ENCODE measurements at places on chromosomes 5 and 9. TPM values are rescaled to one million over a fixed set of nuclear protein-coding genes. Genes with fewer than 3 reads are reported as not detected.
A peak's percentile ranks its signal among the peaks of the same experiment; 100 is the strongest.

The TIMD4 gene
- not detected for total RNA-seq

- DNase-seq = no peak
These were observed 406.4 kb upstream of the CLINT1 start for GRCh38 chr5:158265346-158265745.

DNA sequence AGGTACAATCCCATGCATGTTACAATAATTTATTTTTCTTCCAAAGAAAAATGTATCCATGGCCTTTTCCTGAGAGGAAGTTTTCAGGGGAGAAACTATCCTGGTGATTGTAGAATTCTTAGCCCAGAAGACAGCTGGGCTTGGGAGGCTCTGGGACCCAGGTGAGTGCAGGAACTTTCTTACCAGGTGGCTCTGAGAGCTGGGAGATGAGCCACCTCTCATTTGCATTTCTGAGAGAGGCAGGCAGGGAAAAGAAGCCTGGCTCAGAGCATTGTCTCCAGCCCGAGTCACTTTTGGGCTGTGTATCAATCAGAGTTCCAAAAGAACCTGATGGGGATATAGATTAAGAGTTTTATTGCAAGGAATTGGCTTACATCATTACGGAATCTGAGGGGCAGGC, 52.7 kb downstream of the ALG2 start:
- DNase-seq = no peak

- peak; percentile 79 for DNase-seq
These were observed 29.2 kb upstream of the ECM2 start for GRCh38 chr9:92564982-92565381.

DNA sequence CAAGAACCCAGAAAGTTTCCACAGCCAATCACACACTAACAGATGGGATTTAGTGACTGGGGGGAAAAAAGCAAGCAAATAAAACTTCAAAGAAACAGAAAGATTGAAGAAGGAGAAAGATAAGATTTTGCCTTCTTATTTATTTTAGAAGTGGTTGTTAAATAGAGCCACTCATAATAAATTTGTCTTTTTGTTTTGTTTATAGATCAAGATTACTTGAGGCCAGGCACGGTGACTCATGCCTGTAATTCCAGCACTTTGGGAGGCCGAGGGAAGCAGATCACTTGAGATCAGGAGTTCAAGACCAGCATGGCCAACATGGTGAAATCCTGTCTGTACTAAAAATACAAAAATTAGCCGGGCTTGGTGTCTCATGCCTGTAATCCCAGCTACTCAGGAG, 94.9 kb upstream of the RANBP3L start:
- peak; percentile 46 for DNase-seq

DNA sequence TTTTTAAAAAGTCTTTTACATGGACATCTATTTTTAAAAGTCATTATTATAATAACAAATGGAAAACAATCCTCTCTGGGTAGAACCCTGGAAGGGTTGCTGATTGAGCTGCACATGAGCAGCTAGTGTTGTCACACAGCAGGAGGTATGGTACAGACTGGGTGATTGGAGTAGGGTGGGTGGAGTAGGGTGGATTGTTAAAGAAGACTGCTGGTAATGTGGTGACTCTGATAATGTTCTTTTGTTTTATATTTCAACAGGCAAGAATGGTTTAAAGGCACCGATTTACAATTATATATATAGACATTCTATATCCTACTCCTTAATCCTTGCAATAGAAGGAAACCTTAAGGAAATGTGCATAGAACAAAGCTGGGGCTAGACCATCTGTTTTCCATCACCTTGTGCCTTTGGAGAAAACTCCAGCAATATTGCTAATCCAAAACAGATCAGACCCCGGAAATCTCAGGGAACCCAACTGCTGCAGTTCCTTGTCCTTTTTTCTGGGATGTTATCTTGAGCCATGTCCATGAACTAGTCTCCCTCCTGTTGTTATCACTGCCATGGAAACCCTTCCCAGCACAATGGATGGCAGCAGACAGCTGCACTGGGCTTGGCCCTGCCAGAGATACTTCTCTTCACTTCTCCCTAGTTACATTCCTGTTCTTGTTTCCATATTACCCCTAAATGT, 129.7 kb downstream of the YIPF5 start:
- peak; percentile 21 for DNase-seq

- peak; percentile 54 for DNase-seq
These were observed 147.1 kb downstream of the ZNF608 start for GRCh38 chr5:124599028-124599973.

GRCh38 chr9:137590123-137590468, 216 bp downstream of the ZMYND19 start:
- DNase-seq = no peak
